ENCODE measurements at places on chromosomes 3 and 15.

DNA sequence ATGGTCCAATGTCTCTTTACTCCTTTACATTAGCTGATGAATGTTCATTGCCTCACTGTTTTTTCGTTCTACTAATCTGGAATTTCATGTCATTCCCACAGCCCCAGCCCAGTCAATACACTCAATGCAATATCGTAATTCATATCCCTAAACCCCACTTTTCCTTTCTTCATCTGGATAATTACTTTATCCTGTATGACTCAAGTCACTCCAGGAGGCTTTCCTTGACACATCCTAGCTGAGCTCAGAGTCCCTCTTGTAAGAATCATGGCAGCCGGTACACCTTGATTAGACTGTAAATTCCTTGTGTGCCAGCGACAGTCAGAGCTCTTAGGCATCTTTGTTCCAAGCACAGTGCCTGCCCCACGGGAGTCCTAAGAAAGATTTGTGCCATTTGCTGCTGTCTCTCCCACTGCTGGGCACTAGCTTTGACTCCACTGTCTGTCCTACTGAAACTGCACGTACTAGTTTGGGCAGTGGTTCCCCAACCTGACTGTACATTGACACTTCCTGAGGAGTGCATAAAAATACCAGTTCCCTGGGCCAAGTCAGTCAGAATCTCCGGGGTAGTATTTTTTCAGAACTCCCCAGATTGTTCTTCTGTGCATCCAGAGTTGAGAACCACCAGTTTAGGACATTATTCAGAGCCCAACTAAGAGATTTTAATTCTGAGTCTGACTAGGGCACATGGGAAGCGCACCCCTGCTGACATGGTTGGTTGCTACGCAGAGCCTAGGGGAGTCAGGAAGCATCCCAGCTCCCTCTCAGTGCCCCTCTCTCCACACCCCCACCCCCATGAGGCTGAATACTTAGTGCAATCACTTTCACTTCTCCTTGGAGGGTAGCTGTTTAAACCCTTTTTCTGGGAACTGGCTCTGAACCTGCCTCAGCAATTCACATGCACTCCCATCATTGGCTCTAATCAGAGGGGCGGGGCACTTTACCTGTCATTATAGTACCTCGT lies 19.5 kb upstream of the C3orf70 start:
- DNase-seq = no peak

- no peak for DNase-seq
Observed at GRCh38 chr3:112470788-112471187, 28.5 kb downstream of the BTLA start.

DNA sequence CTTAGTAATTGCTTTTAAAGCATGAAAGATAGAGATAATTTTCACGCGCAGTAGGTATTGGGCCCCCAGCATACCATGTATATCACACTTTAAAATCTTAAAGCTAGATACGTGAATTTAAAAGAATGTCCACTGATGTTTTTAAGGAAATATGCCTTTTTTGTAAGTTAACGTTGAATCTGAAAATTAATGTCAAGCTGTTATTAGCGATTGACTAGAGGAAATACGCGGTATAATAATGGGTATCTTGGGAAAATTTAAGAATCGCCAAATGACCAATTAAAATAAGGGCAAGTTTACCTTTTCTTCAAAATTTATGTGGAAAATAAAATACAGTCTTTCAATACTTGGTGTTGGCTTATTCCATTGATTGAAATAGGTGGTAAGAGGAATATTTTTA lies 13.3 kb upstream of the CHD2 start:
- no peak for DNase-seq

DNA sequence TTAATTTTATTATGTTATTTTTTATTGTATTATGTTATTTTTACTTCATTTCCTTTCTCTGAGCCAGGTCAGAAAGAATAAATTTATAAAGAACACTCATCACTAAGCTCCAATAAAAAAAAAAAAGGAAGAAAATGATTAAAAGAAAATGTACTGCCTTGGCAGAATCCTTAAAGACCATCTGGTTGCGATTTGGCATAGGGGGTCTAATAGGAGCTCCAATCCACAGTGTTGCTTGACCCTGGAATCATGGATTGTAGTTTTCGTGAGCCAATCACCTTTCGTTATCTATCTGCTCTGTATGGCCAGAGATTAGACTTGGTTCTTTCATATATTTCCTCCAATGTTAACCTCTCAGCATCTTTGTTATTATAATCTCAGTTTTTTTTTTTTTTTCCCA lies 421.8 kb upstream of the MCTP2 start:
- no peak for DNase-seq

GRCh38 chr3:23867400-23867799 lies 49.4 kb downstream of the NKIRAS1 start:
- DNase-seq = no peak

GRCh38 chr15:83113881-83114674 lies 6.6 kb downstream of the TM6SF1 start:
- no peak for DNase-seq

GRCh38 chr3:61425356-61425755 lies 136.0 kb upstream of the PTPRG start:
- no peak for DNase-seq

- DNase-seq = no peak
Observed at GRCh38 chr3:134009345-134010000, 20.3 kb downstream of the SLCO2A1 start.

- DNase-seq = no peak
Observed at GRCh38 chr3:57999417-58000115, 8.7 kb upstream of the FLNB start.

- DNase-seq = no peak
Observed at GRCh38 chr15:80587007-80587406, 108.1 kb upstream of the ABHD17C start.
